T-helper 9 cell (primary cell): ENCODE measurements at places on chromosomes 16 and 17.

DNA sequence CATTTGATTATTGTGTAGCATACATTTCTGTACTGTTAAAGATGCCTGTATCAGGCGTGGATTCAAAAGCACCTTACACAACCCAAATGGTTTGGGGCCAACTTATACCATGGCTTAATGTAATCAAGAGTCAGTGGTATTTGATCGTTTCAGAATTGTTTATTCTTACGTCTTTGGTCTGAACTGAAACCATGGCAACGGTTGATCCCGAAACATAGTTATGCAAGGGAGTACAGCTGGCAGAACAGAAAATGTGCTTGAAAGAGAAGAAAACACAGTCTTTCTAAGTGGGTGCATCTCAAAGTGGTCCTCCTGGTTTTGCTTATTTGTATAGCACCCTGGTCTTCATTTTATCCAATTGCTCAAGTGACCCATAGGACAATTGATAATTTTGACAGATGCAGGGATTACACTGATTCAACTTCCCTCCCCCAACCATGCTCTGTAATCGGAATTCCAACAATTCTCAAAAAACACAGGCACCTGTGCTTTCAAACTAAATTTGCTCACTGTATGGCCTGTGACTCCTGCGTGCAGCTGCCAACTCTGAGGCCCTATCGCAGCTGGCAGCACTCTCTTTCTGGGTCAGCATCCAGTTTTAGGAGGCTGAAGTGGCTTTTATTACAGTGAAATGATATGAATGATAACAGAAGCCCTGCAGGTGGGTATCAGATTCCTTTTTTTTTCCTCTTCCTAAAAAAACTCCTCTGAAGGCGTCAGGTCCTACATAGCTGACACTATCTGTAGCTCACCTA lies 77.0 kb upstream of the AXIN2 start:
- DNase-seq: no peak

GRCh38 chr16:4028144-4028543 lies 88.1 kb downstream of the ADCY9 start:
- no peak for DNase-seq

DNA sequence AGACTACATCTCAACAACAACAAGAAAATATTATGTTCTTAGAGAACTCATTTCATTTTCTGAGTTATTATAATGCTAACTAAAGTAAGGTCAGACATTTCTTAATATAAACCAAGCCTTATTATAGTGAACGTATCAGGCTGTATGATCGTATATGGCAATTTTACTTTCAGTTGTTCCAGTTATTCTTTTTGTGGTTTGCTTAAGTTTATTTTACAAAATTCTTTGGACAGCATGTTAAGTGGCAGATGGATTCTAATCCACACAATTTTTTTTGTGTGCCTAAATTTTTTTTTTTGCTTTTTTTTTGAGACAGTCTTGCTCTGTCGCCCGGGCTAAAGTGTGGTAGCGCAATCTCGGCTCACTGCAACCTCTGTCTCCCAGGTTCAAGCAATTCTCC lies 59.0 kb downstream of the VMP1 start:
- DNase-seq: no peak

DNA sequence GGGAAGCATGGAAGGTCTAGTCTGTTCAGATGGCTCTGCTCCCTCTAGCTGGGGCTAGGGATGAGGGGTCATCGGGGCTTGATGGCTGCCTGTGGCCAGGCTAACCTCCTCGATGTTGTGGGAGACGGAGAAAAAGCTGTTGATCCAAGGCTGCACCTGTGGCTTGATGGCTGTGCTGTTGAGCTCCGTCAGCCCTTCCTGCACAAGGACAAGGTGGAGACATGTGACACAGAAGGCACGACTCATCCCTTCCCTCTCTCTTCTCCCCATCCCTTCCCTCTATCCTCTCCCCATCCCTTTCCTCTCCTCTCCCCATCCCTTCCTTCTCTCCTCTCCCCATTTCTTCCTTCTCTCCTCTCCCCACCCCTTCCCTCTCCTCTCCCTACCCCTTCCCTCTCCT lies 28.2 kb downstream of the FCSK start:
- DNase-seq: no peak

GRCh38 chr17:83053021-83053681 lies 26.3 kb upstream of the METRNL start:
- DNase-seq: no peak

DNA sequence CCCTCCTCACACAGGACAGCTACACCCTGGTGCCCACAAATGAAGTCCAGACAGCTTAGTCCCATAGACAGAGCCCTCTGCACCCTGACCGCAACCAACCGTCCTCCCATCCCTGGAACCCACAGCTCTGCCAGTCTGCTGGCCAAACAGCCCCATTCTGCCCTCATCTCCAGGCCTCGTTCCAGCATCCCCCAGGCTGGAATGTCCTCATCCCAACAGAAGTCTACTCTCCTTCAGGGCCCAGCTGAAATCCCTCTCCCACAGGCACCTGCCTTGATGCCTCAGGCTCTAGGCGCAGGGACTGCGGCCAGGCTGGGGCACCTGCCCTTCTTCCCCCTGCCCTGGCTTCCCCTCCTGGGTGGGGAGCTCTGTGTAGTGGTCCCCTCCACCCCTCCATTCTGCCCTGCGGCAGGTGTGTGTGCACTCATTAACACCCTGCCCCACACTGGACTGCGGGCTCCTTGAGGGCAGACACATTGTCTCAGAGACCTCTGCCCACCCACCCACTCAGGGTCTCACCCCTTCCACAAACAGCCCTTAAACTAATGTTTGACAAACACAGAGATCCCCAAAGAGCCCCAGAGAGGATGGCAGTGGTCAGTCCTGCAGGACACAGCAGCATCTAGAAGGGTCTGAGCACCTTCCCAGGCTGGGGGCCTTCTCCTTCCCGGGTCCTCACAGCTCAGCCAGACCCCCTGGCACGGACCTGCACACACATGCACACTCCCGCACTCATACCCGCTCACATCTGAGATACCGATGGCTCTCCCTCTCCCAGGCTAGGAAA lies 820 bp downstream of the GRIN2C start:
- DNase-seq: no peak

- no peak for DNase-seq
Observed at GRCh38 chr17:63931981-63932561, at the start of gene CD79B. Gene CD79B (minus strand): TSS chr17:63932331. CDS start chr17:63932261, 70 bp downstream.

DNA sequence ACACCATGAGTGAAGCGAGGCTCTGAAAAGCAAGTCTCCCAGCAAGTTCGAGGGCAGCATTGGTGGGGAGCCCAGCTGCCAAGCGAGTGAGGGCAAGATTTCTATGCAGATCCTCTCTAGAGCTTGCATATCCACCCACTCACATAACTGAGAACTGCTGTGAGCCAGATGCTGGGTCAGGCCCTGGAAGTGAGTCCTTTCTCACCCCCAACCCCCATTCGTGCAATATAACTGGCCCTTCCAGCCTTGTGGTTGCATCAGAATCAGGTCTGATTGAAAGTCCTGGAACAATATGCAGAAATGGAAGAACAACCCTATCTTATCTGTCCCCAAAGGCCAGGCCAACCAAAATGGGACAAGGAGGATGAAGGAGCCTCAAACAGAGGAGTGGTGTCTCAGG lies 146.6 kb downstream of the IRX5 start:
- no peak for DNase-seq

DNA sequence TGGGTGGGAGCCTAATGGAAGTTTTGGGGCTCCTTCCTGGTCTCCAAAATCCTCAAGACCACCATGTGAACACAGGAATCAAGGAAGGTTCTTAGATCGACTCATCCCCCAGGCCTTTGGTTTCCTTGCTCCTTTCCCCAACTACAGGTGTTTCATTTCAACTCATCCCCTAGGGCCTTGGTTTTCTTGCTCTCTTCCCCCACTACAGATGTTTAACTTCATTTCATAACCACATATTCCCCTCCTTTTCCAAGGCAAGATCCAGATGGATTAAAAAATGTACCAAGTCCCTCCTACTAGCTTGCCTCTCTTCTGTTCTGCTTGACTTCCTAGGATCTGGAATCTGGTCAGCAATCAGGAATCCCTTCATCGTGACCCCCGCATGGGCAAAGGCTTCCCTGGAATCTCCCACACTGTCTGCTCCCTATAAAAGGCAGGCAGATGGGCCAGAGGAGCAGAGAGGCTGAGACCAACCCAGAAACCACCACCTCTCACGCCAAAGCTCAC lies at the start of gene CCL11:
TSS of gene CCL11 (plus strand) at position 457 of the 507 bp plus-strand sequence. CDS start 67 bp downstream, outside the sequence.
- DNase-seq: no peak

GRCh38 chr16:2096853-2097595 lies 38.7 kb downstream of the PKD1 start:
- DNase-seq: no peak

DNA sequence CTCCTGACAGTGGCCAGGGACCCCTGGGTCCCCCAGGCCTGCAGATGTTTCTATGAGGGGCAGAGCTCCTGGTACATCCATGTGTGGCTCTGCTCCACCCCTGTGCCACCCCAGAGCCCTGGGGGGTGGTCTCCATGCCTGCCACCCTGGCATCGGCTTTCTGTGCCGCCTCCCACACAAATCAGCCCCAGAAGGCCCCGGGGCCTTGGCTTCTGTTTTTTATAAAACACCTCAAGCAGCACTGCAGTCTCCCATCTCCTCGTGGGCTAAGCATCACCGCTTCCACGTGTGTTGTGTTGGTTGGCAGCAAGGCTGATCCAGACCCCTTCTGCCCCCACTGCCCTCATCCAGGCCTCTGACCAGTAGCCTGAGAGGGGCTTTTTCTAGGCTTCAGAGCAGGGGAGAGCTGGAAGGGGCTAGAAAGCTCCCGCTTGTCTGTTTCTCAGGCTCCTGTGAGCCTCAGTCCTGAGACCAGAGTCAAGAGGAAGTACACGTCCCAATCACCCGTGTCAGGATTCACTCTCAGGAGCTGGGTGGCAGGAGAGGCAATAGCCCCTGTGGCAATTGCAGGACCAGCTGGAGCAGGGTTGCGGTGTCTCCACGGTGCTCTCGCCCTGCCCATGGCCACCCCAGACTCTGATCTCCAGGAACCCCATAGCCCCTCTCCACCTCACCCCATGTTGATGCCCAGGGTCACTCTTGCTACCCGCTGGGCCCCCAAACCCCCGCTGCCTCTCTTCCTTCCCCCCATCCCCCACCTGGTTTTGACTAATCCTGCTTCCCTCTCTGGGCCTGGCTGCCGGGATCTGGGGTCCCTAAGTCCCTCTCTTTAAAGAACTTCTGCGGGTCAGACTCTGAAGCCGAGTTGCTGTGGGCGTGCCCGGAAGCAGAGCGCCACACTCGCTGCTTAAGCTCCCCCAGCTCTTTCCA lies 25.1 kb downstream of the C1QTNF1 start:
- DNase-seq: no peak

GRCh38 chr16:53805113-53805512 lies 101.2 kb downstream of the FTO start:
- DNase-seq: no peak

DNA sequence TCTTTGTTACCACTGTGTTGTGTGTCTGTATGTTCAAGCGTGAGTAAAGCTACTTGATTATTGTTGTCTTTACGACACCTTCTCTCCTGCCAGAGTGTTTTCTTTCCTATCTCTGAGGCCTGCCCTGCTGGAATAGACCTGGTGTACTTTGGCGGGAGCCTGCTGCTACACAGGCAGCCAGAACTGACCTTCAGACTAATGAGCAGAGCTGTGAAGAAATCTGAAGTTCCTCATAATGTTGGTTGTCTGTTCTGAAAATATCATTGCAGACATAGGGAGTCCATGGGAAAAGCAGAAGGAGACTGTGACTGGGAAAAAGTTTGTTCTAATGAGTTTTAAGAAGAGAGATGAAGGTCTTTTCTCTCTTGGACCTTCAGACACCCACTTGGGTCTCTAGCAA lies 9.8 kb downstream of the RHOT1 start:
- no peak for DNase-seq

DNA sequence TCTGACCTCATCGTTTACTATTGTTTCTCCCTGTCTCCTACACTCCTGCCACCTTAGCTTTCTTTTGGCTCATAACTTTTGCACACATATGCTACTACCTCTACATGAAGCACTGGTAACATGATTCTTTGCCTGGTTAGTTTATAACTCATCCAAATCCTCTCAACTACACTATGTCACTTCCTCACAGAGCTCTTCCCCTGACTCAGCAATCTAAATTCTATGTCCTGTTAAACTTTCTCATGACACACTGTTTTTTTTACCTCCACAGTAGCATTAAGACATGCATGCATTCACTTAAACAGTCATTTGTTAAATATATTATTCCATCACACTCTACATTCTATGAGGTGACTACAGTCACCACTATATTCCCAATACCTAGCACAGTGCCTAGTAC lies 19.7 kb downstream of the APPBP2 start:
- no peak for DNase-seq

- DNase-seq: no peak
Observed at GRCh38 chr17:60493847-60494321, 32.2 kb downstream of the APPBP2 start.

GRCh38 chr16:73717266-73717974 lies 579.2 kb upstream of the PSMD7 start:
- no peak for DNase-seq

DNA sequence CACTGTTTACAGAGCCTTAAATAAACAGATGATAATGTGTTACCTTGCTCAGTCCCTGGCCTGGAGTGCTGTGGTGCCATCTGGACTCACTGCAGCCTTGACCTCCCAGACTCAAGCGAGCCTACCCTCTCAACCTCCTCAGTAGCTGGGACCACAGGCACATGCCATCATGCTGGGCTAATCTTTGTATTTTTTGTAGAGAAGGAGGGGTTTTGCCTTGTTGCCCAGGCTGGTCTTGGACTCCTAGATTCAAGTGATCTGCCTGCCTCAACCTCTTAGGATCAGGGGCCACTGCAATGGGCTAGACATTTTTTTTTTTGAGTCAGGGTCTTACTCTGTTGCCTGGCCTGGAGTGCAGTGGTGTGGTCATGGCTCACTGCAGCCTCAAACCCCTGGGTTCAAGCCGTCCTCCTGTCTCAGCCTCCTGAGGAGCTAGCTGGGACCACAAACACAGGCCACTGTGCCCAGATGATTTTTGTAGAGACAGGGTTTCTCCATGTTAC lies 5.0 kb upstream of the NAGLU start:
- no peak for DNase-seq

GRCh38 chr16:80654094-80654862 lies 113.5 kb downstream of the DYNLRB2 start:
- no peak for DNase-seq

GRCh38 chr17:80575057-80575875 lies 30.6 kb downstream of the RPTOR start:
- peak; percentile 95 for DNase-seq

- DNase-seq: no peak
Observed at GRCh38 chr17:42055496-42055895, 5.1 kb upstream of the C17orf113 start.

- DNase-seq: no peak
Observed at GRCh38 chr17:6254036-6254435, 180.9 kb downstream of the AIPL1 start.
